ELF-1 (cell line): ENCODE measurements at places on chromosomes 2 and 18.

- no peak for DNase-seq
These were observed 388.5 kb upstream of the FANCL start for GRCh38 chr2:58629545-58630119.

DNA sequence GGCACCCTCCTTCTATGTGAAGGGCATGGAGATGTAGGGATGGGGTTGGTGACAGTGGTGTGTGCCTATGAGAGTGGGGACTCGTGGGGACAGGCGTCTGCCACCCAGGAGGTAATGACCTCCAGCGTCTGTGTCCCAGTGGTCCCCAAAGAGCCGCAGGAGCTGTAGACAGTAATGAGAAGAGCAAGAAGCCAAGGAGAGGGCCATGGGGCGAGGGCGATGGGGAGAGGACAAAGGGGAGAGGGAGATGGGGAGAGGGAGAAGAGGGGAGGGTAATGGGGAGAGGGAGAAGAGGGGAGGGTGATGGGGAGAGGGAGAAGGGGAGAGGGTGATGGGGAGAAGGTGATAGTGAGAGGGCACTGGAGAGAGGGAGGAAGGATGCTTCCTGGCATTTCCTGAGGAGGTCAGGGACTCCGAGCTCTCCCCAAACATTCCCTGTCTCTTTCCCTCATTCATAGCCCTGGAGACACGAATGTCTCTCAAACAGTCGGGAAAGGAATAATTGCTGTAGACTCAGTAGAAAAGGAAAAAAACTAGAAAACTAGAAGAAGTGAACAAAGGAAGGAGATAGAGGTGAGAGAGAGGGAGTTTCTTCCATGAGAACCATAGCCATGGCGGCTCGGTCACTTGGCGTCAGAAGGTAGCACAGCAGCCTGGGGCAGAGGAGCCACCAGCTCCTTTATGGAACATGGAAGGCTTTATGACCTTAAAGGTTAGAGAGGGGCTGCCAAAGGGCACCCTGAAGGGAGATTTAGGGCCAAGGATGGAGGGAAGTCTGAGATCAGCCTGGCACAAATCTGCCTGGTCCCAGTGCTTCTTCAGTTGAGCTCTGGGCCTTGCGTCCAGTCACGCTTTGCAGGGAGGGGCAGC is 39.5 kb downstream of the PSD4 start:
- DNase-seq: no peak

DNA sequence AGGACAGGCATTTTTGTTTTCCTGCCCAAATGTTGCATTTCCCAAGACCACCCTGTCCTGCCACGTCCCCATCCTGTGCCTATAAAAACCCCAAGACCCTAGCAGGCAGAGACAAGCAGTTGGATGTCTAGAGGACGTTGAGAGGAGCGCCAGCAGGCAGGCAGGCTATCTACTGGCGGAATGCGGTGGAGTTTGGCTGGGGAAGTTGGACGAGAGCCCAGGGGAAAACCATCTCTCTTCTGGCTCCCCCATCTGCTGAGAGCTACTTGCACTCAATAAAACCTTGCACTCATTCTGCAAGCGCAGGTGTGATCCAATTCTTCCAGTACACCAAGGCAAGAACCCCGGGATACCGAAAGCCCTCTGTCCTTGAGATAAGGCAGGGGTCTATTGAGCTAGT is 72.5 kb downstream of the ARL6IP6 start:
- DNase-seq: no peak

GRCh38 chr2:187475499-187476248 is 27.6 kb upstream of the CALCRL start:
- no peak for DNase-seq

- DNase-seq: peak; percentile 70
These were observed 22.1 kb downstream of the PTRHD1 start for GRCh38 chr2:24771061-24771460.
